ENCODE measurements at places on chromosomes 3 and 15.
A peak's percentile ranks its signal among the peaks of the same experiment; 100 is the strongest.

GRCh38 chr15:100235030-100235617 lies 106.7 kb downstream of the ADAMTS17 start:
- DNase-seq = no peak

DNA sequence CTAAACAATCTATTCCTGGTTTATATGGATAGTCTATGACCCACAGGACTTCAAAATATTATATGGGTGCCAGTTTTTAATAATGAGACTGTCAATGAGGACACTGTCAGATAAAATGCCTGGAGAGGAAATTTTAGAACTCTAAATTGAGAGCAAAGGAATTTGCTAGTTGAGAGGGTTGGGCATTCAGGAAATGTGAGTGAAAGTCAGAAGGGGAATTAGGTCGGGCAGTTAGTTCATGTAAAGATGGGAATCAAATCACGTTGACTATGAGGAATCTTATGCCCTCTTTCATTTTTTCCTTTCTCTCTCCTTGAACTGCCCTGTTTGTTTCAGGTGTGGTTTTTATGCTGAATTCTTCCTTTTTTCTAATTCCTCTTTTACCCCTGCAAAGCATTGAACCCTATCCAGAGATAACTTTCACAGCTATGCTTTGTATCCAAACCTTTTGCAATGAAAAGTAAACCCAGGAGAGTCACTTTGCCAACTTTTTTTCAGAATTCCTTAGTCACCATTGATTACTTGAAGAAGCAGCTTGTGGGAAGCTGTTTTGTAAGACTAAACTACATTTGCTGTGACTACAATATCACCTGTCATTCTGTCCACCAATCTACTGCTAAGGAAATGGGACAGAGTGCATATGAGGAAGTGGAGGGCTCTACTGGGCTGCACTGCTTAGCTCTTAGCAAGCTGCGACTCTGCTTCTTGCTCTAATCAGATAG lies 27.8 kb downstream of the CHP1 start:
- DNase-seq = no peak

DNA sequence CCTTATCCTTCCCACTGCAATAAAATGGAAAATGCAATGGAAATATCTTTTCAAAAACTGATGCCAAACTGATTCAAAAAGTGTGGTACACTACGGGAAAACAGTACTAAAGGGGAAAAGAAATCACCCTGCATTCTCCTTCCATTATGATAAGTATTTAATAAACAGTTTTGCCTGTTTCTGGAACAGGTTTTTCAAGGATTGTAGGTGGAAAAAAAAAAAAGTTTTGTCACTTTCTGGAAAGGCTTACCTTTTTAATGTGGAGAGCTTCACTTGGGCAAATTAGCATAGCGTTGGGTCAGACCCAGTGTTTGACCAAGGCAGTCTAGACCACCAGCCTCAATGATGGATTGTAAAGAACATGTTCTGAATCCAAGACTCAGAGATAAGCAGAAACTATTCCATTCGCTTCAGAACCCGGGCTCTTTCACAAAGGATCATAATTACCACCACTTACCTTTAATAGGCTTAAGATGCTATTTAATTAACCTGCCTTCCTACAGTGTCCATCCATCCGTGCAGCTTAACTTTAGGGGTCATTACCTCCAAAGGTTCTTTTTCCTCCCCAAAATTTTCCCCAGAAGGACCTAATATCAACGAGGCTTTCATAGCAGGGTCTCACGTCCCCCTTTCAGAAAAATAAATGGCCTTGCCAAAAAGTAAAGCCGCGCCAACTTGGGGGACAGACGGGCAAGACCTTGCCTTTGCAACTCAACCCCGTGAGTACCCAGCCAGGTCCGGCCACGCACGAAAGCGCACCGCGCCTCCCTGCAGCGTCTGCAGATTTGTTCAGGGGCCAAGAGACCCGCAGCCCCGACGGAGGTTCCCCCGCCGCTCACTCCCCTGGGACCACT lies 1.0 kb downstream of the DCBLD2 start:
- peak; percentile 37 for DNase-seq

DNA sequence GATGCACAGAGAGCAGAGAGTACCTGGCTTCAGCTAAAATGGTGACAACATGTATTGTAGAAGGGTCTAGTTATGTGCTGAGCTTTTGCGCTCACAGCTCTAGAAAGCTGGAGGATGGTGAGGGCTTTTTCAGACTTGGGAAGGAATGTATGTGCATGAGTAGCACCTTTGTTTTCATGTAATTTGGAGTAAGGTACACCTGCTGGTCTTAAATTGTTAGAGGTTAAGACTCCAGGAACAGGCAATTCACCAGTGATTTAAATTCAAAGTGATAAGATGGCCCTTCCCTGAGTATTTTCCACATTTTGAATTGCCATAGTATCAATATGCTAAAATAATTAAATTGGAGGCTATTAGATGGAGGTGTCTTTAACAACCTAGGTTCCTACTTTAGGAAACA lies 436.4 kb upstream of the GOLIM4 start:
- DNase-seq = no peak

DNA sequence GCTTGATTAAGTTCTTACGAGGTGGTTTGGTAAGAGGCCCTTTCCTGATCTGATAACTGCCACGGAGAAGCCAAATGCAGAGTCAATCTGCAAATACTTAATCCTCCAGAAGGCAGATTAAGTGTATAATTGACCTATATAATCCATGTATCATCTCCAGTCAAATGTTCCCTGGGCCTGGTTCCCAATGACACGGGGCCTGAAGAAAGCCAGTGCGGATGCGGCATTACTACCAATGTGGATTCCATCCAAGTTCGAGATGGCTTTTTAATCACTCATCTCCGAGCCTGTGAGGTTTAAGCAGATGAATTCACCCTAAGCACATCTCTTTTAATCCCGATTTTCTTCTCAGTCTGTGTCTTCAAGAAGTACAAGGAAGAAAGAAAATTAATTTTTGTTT lies 60.0 kb upstream of the FEZF2 start:
- no peak for DNase-seq

DNA sequence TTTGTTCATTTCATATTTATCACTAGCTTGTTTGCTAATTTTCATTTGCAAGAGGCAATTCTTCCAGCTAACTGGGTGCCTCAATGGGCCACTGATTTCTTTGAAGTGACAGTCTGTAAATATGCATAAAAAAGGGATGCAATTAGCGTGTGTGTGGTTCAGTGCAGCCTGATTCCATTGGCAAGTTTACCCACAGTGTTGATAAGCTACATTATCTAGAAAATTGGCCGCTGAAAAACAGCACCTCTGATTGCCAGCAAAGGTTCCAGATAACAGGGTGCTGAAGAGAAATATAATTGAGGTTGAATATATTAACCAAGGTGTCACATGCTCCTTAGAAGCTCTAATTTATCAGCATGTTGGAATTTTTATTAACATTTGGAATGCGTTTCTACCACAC lies 76.9 kb downstream of the SAMMSON start:
- no peak for DNase-seq

GRCh38 chr15:101486696-101487459 lies 2.6 kb downstream of the PCSK6 start:
- DNase-seq = no peak

GRCh38 chr3:30227571-30228301 lies 378.7 kb upstream of the TGFBR2 start:
- no peak for DNase-seq

GRCh38 chr3:163508206-163508605 lies 1570.1 kb downstream of the SI start:
- DNase-seq = no peak

GRCh38 chr3:126851934-126852333 lies 131.0 kb upstream of the PLXNA1 start:
- DNase-seq = no peak

- no peak for DNase-seq
These were observed at the start of gene GLDN for GRCh38 chr15:51341366-51342226. TSS of gene GLDN (plus strand) at chr15:51341655. CDS start at chr15:51341685, 30 bp downstream.

GRCh38 chr3:28726840-28727239 lies 378.2 kb upstream of the AZI2 start:
- no peak for DNase-seq

DNA sequence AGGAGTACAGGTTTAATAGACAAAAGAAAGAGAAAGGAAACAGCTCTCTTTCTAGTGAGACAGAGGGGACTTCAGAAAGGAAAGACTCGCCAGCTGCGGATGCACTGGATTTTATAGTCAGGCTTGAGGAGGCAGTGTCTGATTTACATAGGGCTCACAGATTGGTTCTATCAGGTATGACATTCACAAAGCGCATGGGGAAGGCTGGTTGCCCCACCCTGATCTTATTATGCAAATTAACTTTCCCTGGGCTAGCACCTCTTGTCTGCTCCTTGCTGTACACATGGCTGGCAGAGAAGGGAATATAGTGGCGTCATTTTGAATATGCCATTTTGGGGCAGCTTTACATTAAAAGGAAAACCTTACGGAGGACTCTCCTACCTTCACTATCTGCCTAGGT lies 938.4 kb upstream of the SEMA6D start:
- DNase-seq = no peak

- DNase-seq = no peak
These were observed 421.4 kb downstream of the EPHA6 start for GRCh38 chr3:97235611-97236315.

DNA sequence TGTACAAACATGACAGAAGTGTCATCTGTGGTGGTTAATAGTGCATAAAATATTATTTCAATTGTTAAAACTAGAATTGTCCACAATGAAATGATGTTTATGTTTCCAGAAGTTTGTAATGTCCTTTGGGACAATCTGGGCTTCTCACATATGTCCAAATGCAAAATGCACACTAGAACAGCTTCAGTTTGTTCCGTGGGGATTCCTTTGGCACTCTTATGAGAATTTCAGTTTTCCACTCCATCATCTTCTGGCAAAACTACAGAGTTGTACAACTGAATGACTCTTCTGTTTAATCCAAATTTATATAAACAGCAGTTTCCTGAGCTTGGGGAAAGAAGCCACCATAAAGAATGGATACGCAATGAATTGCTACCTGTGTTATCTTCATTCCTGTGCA lies 2.0 kb upstream of the OR5H6 start:
- no peak for DNase-seq

DNA sequence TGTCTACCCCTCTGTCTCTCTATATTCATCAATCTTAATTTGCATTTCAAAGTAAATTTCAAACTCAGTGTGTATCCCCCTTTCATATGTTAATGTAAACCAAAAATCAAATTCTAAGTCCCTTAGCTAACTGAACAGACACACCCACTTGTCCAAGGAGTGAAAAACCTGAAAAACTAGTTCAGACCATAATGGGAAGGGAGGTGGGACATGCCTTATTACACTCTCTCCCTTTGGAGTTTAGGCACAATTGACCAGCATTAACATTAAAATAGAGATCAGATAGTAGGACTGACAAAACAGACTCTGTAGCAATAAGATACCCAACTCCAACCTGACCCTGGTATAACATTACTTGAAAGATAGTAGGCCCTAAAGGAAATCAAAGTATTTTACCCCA lies 247.7 kb upstream of the GADL1 start:
- DNase-seq = no peak

DNA sequence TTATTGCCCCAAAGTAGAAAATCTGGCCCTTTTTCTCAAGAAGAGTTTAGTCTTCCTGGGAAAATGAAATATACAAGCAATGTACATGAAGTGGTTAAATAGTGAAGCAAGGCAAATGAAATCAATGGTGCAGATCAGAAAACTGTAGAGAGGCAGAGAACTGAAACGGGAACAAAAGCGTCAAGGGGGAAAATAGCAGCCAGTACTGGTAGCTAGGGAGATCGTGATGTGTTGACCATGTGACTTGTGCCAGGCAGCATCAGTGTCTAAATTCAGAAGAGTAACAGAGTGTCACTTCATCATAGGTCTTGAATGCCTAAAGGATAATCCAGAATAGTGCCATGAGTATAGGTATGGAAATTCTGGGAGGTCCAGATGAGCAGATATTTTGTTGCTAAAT lies 163.1 kb downstream of the CHL1 start:
- no peak for DNase-seq

DNA sequence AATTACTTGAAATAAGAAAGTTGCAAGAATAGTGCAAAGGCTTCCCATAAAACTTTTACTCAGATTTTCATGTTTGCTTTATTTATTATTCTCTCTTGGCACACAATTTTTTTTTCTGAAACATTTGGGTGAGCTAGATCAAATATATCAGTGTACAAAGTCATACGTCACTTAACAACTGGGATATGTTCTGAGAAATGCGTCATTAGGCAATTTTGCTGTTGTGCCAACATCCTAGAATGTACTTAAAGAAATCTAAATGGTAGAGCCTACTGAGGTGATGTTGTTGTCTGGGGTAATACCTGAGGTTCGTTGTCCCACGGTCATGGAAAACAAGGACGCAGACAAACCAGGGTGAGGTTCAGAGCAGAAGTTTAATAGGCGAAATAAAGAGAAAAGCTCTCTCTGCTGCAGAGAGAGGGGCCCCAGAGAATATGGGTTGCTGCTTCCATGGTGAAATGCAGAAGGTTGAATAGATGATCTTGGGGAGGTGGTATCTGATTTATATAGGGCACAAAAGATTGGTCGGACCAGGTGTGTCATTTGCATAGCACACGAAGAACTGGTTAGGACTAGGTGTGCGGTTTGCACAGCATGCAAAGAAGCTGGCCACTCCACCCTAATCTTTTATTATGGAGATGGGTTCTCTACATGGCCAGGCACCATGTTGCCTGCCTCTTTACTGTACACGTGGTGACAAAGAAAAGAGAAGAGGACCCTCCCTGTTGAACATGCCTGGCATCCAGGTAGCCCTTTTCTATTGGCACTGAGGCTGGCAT lies 8.8 kb upstream of the GRAMD1C start:
- no peak for DNase-seq

GRCh38 chr3:183437061-183437460 lies 8.6 kb upstream of the MCF2L2 start:
- no peak for DNase-seq

DNA sequence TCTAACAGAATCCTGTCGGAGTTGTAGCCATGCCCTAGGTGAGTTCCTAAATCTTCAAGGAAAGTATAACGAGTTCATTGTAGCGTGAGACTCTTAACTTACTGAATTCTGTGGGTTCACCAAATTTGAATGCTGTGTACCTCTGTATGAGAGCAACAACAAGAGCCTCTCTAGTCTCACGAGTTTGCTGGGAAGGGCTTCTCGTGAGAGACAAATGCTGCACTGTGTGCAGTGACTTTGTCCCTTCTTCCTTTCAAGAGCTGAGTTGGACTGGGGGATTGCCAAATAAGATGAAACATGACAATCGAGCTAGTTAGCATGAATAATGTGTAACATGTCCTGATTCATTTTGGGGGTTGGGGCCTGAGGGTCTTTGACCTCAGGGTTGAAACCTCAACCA lies 32.2 kb downstream of the KAT2B start:
- no peak for DNase-seq

- peak; percentile 80 for DNase-seq
These were observed 34.8 kb upstream of the CD47 start for GRCh38 chr3:108125550-108126071.

- no peak for DNase-seq
These were observed 323.0 kb downstream of the LPP start for GRCh38 chr3:188476935-188477334.

- DNase-seq = no peak
These were observed 185.6 kb downstream of the FAM43A start for GRCh38 chr3:194871143-194871863.

DNA sequence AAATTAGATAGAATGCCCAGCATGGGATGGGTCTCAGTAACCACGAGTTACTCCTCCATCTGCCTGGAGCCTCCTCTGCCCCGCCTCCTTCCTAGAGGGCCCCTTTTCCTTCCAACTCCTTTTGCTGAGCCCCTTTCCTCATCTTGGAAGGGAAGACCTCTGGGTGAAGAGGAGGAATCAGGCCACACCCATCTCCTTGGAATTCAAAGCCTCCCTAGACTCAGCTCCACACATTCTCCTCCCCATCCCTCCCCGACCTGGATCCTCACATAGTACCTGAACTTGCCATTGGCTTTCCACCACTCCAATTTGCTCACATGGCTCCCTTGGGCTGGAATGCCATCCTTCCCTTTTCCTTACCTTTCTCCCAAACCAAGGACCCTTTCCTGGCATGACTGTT lies 128.8 kb downstream of the SMAD6 start:
- DNase-seq = no peak
